ENCODE measurements at places on chromosomes 1 and 21. TPM values are rescaled to one million over a fixed set of nuclear protein-coding genes. Genes with fewer than 3 reads are reported as not detected.

The TLCD4 gene
- 0.86 TPM for total RNA-seq

DNA sequence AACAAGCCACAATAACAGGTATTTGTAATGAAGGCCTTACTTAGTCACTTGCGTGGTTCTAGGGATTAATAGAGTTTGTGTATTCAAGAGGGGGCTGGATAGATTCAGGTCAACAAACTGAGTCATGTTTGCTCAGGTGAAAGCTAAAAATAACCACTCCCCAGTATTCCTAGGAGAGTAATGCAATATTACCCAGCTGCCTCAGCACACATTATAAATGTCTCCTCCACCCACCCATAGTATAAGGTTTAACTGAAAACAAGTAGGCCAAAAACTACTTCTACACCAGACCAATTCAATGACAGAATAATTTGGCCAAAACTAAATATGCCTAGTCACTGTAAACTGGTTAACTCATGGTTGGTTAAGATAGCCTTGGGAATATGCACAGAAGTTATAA lies 34.4 kb downstream of the WLS start:
- no peak for DNase-seq

DNA sequence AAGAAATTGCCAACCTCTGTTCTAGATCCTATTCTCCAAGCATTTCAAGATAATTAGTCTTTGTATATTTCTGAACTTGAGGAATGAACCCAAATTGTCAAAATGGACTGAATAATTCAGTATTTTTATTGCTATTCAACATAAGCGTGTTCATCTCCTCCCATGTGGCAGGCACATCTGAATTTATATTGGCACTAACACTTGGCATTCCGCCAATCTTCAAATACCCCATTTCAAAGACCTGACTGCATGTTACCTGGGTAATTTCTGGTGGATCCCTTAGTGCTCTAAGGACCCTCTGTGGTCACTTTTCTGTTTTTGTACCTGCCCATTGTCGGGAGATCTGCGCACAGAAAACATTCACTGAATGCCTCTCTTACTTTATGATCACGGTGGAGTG lies 66.6 kb downstream of the BACE2 start:
- DNase-seq, result no peak

DNA sequence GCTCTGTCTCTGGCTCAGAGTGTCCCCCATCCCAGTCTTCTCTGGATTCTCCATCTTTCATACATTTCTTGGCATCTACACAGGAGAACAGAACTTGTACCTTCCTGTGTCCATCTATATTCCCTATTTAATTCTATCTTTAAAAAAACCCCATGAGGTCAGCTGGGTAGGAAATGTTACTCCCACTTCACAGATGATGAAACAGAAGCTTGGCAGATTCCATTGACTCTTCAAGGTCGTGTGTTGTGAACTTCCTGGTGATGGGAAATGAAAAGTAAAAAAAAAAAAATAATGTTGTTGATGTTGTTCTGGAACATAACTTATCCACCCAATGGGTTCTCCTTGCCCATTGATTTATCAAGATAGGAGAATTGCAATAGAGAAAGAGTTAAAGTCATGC lies 8.9 kb downstream of the CHI3L2 start:
- no peak for DNase-seq

- no peak for DNase-seq
Measured at GRCh38 chr1:33402206-33402605, 28.7 kb downstream of the PHC2 start.

- DNase-seq, result peak; percentile 86
Measured at GRCh38 chr1:221625026-221625425, 116.9 kb downstream of the DUSP10 start.

GRCh38 chr1:16184557-16185303 lies 27.7 kb downstream of the ARHGEF19 start:
- no peak for DNase-seq

DNA sequence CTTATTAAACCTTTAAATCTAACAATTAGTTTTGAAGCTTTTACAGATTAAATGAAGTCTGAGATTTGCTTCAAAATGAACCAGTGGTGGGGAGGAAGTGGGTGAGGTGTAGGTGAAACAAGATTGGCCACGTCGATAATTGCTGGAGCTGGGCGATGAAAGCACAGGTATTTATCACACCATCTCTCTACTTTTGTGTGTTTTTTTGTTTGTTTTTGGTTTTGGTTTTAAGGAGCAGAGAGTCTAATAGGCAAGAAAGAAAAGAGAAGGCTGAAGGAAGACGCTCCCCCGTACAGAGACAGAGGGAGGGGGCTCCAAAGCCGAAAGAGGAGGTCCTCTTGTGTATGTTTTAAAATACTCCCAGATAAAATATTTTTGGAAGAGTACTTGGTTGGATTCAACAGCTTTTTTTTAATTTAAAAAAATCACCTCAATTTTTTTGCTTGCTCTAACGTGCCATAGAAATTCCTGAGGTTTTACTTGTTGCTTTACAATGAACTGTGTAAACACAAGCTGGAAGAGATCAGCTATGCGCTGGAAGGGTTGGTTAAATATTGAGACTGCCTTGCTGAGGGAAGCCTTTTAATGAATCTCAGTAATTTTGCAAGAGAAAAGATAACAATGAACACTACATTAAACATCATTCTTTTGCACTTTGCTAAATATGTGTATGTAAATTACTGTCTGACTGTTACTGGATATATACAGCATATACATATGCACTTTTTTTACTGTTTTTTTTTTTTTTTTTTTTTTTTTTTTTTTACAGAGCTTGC lies 6.7 kb upstream of the LGALS8 start:
- DNase-seq, result peak; percentile 79

GRCh38 chr1:147628441-147628840 lies 41.9 kb downstream of the ACP6 start:
- DNase-seq, result no peak
